Activated CD4-positive, CD25-positive, alpha-beta regulatory T cell (primary cell): ENCODE measurements at places on chromosomes 11 and 22.

GRCh38 chr11:59216641-59217564 is 4.2 kb upstream of the MPEG1 start:
- no peak for DNase-seq

- DNase-seq, result no peak
Measured at GRCh38 chr11:36437413-36437812, 72.7 kb downstream of the TRAF6 start.

GRCh38 chr11:119728651-119729580 is at the start of gene NECTIN1:
Gene NECTIN1, minus strand, starts transcription at chr11:119729200. Its CDS starts 647 bp downstream, at chr11:119728553.
- DNase-seq, result peak; percentile 69

DNA sequence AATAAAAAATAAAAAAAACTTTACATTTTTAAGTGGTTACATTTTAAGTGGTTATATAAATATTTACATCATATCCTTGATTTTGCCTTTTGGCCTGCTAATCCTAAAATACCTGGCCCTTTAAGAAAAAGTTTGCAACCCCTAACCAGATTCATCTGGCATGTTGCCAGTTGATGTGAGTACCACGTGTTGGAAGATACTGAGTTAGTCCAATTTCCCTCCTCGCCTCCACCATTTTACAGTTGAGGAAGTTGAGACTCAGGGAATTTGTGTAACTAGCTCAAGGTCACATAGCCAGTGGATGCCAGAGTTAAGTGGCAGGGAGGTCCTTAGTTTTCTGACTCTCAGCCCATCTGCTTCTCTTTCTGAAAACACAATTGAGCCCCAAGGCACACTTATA is 5.1 kb downstream of the ELF5 start:
- DNase-seq, result no peak

DNA sequence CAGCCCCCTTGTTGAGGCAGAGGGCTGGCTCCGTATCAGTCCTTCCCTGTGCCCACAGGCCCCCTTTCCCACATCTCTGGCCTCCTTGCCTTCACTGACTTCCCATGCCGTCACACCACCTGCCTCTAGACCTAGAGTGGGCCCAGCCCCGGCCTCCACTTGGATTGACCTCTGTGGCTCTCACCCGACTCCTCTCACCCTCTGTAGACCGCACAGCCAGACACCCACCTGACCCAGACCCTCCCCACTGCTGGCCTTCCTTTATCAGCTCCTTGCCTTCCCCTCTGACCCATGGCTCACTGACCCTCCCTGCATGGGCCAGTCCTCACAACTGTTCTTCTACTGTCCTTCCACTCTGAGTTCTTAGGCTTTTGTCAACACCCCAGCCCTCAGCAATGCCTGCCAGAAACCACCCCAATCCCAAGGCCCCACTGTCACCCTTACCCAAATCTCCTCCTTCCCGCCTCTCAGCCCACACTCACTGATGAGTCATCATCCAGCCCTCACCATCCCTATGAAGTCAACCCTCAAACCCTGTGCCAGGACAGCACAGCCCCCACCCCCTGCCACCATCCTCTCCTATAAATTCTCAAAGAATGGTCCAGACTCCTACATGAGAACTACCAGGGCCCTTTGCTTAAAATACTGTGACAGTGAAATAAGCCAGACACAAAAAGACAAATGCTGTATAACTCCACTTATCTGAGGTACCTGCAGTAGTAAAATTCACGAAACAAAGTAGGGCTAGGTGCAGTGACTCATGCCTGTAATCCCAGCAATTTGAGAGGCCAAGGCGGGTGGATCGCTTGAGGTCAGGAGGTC is 53.4 kb downstream of the SCGB1A1 start:
- DNase-seq, result no peak

GRCh38 chr22:42820045-42820763 is 36.9 kb downstream of the ARFGAP3 start:
- DNase-seq, result no peak

- no peak for DNase-seq
Measured at GRCh38 chr22:49865156-49865555, 11.5 kb downstream of the ZBED4 start.

- DNase-seq, result no peak
Measured at GRCh38 chr22:48663297-48663696, 1164.4 kb downstream of the BRD1 start.
